ENCODE measurements at places on chromosomes 16 and 17.

- DNase-seq, result no peak
These were observed 642 bp upstream of the NEUROD2 start for GRCh38 chr17:39608142-39608981.

GRCh38 chr17:73208139-73208827, 15.4 kb downstream of the COG1 start:
- DNase-seq, result no peak

DNA sequence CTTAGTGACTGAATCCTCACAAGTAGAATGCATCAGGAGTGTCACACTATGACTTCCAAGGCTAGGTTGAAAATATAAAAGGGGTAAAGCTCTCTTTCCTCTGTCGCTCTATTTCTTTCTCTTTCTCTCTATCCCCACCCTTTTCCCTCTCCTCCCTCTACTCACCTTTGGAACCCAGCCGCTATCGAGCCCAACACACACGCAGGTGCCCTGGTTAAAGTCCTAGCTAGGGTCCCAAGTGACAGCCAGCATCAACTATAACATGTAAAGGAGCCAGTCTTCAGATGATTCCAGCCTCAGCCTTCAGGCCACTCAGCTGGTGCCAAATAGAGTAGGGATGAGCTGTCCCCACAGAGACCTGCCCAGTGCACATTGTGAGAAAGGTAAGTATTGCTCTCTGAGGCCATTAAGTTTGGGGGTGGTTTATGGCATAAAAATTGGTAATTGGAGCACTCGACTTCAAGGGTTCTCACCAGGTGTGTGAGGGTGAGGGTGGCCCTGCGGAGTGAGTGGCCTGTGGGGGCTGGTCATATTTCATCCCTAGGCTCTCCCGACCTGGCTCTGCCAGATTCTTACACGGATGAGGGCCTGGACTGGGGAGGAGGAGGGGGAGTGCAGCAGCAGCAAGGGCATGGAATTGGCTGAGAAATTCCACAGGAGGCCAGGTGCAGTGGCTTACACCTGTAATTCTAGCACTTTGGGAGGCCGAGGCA, 14.9 kb upstream of the C16orf54 start:
- DNase-seq, result no peak

DNA sequence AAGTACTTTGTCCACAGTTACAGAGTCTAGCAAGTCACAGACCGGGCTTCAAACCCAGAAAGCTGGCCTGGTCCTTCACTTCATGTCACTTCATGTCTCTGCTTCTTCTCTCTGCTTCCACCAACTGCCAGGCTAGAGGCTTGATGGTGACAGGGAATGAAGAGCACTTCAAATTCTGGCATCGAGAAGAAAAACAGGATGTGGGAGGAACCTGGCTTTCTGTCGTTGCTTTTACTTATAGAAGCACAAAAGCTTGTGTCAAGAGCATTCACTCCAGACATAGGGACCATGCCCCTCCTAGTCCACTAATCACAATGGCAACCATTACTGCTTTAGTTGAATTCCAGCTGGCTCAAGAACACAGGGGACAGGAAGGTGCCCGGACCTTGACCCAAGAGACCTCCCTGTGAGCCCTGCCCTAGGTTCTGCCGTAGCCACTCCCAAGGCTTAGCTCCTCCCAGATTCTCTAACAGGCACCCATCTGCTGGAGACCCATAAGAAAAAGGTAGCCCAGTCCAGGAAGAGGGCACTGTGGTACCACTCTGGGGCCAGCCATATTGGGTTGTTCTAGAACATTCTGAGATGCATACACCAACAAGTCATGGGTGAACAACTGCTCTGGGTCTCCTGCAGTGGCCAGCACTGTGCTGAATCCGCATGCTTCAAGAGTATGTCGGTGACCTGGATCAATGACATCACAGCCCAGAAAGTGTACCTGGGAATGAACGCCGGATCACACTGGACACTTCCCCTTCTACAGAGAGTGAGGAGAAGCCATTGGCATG, 181.8 kb downstream of the C16orf95 start:
- DNase-seq, result no peak

- DNase-seq, result no peak
These were observed 739.5 kb upstream of the EEF2KMT start for GRCh38 chr16:5837007-5837670.

- DNase-seq, result no peak
These were observed 111.3 kb upstream of the NOL11 start for GRCh38 chr17:67606471-67606870.

- DNase-seq, result no peak
These were observed 100.4 kb downstream of the COPRS start for GRCh38 chr17:31758646-31759045.

DNA sequence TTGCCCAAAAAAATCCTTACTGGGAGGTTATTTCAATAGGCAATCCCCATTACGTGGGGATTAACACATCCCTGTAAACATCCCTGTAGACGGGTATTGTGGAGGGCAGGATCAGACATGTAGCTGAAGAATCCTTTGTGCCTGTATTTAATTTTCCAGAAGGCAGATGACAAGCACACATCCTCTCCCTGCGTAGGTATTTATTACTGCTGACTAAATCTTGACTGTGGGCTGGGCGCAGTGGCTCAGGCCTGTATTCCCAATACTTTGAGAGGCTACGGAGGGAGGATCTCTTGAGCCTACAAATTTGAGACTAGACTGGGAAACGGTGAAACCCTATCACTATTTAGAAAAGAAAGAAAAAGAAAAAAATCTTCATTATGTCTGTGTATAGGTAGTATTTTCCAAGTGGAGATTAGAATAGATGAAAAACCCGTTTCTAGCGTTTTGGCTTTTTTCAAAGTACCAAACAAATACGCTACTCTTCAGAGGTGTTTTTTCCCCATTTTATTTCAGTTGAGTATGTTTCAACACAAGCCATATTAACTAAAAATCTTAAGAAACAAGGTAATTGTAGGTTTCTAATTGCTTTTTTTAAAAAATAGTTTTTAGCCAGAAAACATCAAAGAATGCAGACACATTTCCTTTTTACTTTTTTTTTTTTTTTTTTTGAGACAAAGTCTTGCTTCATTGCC, 1.5 kb upstream of the MARF1 start:
- DNase-seq, result no peak

GRCh38 chr17:16419929-16420271, 4.5 kb downstream of the TRPV2 start:
- DNase-seq, result peak; percentile 56

DNA sequence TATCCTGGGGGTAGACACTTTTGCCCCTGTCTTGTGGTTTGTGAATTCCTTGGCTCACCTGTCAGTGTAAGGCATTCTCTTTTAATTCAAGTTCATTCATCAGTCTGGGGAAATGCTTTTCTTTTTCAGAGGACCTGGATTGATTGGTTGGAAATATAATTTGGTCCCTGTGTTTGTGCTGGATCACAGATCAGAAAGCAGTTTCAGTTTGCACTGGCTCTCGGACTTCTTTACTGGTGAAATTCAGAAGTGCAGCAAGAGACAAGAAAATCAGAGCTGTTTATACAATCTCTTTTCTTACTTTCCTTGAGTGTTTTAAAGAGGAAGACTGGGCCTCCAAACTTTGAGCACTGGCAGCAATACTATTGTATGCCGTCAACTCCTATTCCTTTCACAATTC, 161.8 kb upstream of the KCNJ16 start:
- DNase-seq, result no peak
